A172 (cell line): ENCODE measurements at places on chromosomes 6 and 20. TPM values are rescaled to one million over a fixed set of nuclear protein-coding genes. Genes with fewer than 3 reads are reported as not detected.

Gene MYLK2
- 0.55 and 0.91 TPM in 2 replicates for total RNA-seq

Gene FAM162B
- not detected in 2 replicates for total RNA-seq

Gene ADGRF5
- 0.19 TPM in 1 of 2 replicates, not detected in the other for total RNA-seq

Gene XKR7
- not detected in 2 replicates for total RNA-seq

Gene COX4I2
- not detected in 2 replicates for total RNA-seq

Gene C20orf202
- total RNA-seq = not detected in 2 replicates

Gene HELZ2
- total RNA-seq = 17.1 and 17.2 TPM in 2 replicates

Gene TSHZ2
- 0.36 TPM in 1 of 2 replicates, not detected in the other for total RNA-seq

Gene B3GALT4
- total RNA-seq = 0.07 TPM in 2 replicates

Gene COL12A1
- total RNA-seq = 9.0 and 11.1 TPM in 2 replicates

Gene BCLAF1
- 111 and 145 TPM in 2 replicates for total RNA-seq

Gene TRAPPC3L
- total RNA-seq = not detected in 2 replicates

Gene C20orf141
- total RNA-seq = not detected in 2 replicates

Gene EPHA7
- not detected in 2 replicates for total RNA-seq

Gene SLC22A7
- not detected in 2 replicates for total RNA-seq

Gene FAM217A
- total RNA-seq = not detected in 2 replicates

Gene TBXT
- total RNA-seq = not detected in 2 replicates

Gene NT5E
- 127 and 155 TPM in 2 replicates for total RNA-seq

Gene C20orf144
- 0.05 TPM in 1 of 2 replicates, not detected in the other for total RNA-seq

Gene NMBR
- total RNA-seq = not detected in 2 replicates

Gene SLC25A27
- total RNA-seq = 0.02 and 2.9 TPM in 2 replicates

DNA sequence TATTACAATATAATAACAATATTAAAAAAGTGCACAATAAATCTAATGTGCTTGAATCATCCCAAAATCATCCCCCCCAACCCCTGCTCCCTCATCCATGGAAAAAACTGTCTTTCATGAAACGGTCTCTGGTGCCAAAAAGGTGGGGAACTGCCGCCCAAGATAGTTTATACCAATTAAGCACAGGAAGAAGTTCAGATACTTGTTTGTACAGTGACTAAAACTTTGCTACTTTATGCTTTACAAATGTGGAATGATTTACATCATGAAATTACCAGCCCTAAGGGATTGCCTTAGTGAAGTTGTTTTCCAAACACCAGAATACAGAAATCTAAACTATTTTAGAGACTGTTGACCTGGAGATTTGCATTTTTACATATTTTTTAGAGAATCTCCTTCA is 175.6 kb downstream of the TRIM27 start:
- DNase-seq = no peak

GRCh38 chr20:37236462-37236861 is 25.2 kb downstream of the GHRH start:
- DNase-seq = no peak

DNA sequence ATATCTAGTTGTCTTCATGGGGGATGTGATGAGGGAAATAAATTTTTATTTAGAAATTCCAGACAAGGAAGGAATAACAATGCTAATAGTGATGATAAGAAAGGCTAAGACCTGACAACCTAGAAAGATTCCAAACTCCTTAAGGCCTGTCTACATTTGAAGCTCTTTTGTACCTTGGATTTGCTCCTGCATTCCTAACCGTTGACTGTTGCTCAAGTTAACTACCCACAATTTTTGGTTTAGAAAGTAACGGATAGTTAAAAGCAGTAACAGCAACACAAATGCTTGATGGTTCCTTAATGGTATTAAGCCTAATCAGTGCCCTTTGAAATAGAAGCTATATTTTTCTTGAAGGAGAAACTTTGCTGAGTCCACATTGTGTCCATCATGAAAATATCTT is 52.9 kb downstream of the TRMT11 start:
- peak; percentile 62 for DNase-seq

DNA sequence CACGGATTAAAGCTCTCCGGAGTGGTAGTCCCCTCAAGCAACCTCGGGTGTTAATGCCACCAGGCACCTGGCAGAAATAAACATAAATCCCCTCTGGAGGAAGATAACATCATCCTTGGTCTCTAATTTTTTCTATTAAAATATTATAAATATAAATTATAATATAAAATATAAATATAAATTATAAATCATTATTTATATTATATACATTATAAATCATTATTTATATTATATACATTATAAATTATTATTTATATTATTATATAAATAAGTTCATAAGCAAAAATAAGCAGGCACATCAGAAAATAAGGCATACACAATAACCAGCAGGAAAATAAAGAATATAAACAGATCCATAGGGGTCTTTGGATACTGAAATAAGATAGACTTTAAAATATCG is 39.2 kb downstream of the GABRR2 start:
- DNase-seq = no peak

GRCh38 chr20:34512266-34512954 is 3.8 kb upstream of the DYNLRB1 start:
- DNase-seq = no peak

DNA sequence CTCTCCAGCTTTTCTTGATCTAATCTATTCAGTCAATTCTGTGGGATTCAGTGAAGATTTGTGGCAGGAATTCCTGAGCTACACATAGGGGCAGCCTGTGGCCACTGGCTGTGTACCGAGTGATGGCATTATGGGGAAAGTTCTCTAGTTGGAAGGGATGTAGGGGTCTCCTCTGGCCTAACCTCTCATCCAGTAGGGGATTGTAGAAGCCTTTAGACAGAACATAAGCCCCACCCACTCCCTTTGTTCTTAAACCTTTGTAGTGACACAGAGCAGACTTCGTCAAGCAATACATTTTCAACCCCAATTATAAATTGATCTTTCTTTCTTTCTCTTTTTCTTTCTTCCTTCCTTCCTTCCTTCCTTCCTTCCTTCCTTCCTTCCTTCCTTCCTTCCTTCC is 188.9 kb downstream of the QKI start:
- DNase-seq = no peak

DNA sequence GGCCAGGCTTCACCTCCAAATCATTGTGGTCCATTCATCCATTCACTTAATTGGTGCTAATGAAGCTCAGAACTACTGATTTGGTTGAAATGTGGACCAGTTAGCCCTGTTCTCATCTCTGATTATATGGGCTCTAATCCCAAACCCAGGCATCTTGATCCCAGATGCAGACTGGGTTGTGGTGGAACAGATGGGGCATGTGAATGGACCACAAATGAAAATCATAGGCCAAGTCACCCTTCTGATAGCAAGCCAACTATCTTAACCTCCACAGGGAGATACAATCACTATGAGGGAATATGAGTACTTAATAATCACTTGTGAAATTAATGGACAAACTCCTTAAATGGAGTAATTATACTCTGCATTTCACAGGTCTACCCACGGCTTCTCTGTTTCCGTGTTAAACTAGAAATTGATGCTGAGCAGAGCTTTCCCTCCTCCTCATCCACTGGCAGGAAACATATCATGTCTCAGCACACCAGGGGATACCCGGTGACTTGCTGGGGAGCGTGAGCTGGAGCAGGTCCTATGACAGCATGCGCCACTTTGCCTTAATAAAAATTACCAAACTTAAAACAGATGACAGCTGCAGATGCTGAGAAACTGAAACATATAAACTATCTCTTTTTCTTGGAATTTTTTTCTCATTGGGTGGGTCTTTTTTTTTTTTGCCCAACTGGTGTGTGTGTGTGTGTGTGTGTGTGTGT is 108.8 kb upstream of the HEY2 start:
- DNase-seq = no peak

GRCh38 chr20:62418709-62419487 is 8.4 kb downstream of the RBBP8NL start:
- no peak for DNase-seq

- no peak for DNase-seq
Measured at GRCh38 chr6:3756546-3756945, 5.0 kb upstream of the PXDC1 start.

- no peak for DNase-seq
Measured at GRCh38 chr6:31588871-31589650, 3.0 kb downstream of the LST1 start.

- DNase-seq = no peak
Measured at GRCh38 chr6:156183678-156184077, 593.5 kb upstream of the ARID1B start.

DNA sequence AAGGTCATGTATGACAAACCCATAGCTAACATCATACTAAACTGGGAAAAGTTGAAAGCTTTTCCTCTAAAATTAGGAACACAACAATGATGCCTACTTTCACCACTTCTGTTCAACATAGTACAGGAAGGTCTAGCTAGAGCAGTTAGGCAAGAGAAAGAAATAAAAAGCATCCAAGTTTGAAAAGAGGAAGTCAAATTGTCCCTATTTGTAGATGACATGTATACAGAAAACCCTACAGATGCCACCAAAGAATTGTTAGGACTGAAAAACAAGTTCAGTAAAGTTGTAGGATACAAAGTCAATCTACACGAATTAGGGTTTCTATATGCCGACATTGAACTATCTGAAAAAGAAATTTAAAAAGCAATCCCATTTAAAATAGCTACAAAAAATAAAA is 89.4 kb upstream of the GLP1R start:
- DNase-seq = no peak

DNA sequence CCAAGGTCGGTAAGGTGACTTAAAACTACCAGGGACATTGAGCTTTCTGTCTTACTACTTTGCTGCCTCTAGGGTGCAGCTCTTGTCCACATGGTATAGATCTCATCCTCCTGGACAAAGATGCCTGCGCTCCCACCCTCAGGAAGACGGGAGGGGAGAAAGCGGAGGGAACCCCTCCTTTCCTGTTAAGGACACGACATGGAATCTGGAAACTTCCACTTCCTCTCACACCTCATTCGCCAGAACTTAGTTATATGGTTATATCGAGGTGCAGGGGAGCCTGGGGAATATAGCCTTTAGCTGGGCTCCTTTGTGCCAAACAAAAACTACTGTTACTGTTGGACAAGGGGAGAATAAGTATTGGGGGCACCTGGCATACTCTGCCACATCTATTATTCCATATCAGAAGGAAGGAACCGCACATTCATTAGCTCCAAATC is 224.3 kb upstream of the TSHZ2 start:
- peak; percentile 18 for DNase-seq

- DNase-seq = no peak
Measured at GRCh38 chr6:100671740-100672139, 207.0 kb upstream of the SIM1 start.

DNA sequence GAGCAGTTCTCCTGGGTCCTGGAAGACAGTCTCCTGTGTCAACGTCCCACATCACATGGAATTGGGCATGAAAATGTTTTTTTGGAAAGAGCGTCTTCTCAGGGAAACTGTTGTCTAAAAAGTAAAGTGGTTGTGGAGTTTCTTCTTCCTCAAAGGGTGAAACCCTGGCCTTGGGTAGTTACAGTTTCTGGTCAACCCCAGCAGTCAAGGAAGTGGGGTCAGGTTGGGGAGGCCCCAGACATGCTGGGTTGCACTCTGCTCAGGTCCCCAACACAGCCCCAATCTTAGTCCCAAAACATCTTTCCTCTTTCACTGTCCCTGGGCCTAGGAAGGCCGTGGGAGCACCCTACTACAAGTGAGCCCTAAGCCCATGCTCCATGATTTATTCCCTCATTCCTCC is 996 bp upstream of the NFKBIE start:
- DNase-seq = no peak

GRCh38 chr6:39829331-39829730 is 37.2 kb downstream of the DAAM2 start:
- no peak for DNase-seq

DNA sequence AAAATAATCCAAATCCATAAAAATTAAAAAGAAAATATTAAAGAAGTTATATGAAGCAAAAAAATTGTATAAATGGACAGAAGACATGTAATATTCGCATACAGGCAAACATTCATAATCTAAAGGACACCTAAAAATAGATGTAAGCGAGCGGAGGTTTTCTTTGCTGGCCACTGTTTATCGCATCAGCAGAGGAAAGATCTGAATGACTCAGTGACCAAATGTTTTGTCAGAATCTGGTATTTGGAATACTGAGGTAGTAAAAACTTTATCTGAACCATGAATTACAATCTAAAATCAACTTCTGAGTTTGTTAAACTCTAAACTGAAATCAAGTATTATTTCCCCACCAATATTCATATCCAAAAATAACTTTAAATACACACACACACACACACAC is 7.8 kb downstream of the TSPYL4 start:
- peak; percentile 46 for DNase-seq

DNA sequence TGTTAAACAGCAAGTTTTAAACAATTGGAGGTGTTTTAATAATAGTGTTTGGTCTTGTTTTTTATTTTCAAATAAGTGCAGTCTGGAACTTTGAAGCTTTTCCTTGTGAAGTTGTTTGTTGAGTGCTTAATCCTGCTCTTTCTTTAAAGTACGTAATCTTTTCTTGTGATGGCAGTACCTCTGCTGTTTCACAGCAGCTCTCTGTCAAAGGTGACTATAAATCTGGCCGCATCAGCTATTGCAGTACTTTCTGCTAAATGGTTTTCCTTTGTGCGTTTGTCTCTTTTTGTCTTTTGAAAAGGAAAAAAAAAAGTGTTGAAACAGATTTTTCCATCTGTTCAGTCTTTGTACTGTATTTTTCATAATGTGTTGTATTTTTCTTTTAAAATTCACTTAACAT is 12.7 kb downstream of the STXBP5 start:
- no peak for DNase-seq

DNA sequence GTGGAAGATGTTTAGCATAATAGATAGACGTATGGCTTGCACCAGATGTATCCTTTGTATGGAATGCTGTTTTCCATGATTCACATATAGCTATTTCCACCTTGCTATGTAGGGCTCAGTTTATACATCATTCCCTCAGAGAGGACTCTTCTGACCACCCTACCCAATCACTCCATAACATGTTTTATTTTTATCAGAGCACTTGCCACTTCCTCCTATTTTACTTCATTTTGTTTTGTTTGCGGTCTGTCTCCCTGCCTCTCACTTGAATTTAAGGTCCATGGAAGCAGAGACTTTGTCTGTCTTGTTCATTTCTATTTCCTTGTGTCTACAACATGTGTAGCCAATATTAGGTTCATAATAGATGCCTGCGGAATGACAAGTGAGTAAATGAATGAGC is 266.9 kb upstream of the CITED2 start:
- DNase-seq = no peak

DNA sequence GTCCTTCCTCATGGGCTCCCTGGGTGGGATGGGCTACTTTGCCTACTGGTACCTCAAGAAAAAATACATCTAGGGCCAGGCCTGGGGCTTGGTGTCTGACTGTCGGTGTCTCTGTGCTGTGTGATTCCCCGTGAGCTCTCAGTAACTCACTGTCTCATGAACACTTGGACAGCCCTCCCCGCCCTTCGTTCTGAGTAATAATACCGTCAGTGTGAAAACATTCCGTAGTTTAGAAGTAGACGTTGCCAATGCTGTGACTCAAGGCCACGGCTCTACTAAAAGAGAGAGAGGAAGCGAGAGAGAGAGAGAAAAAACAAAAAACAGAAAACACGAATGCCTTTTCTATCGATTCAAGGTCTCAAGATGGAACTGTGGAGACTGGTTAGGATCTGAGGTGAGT is 31.8 kb downstream of the FITM2 start:
- DNase-seq = peak; percentile 91

DNA sequence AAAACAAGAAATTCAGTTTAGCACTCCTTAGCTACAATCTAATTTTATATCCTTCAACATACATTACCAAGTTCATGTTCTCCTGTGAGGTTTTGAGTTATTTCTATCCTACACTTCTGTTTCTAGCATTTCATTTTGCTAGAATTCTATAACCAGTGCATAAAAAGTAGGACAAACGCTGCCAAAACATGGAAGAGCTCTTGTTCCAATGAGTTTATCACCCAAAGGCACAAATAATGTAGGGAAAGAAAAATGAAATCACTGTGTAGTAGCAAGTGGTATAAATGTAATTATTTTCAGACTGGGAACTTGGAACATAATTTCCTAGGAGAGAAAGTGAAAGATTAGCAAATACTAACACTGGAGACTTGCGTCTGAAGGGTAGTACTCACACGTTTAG is 413.3 kb upstream of the NRSN1 start:
- DNase-seq = no peak
